Stimulated activated CD4-positive, alpha-beta T cell treated with anti-CD3 and anti-CD28 coated beads, Interleukin-4, amount 100 ng/mL, for 1 hour (primary cell): ENCODE measurements at places on chromosomes 3 and 15.

- no peak for DNase-seq
These were observed 36.3 kb upstream of the TMEM42 start for GRCh38 chr3:44825264-44825925.

DNA sequence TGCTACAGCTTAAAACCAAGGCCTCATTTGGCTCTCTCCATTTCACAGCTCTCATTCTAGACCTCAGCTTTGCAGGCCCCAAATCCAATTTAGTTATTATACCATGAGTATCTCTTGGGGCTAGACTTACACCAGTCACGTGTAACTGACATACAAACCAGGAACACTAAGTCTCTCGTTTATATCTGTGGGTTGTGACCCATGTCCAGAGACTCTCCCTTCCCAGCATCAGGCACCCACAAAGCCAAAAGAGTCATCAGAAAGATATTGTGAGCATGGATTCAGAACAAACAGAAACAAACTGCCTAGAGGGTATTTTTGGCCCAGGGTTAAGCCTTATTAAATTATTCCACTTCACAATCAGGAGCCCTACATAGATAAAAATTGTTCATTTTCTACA lies 5.6 kb upstream of the CCDC13 start:
- DNase-seq, result no peak

- DNase-seq, result no peak
These were observed 29.9 kb downstream of the FAH start for GRCh38 chr15:80182611-80183261.

DNA sequence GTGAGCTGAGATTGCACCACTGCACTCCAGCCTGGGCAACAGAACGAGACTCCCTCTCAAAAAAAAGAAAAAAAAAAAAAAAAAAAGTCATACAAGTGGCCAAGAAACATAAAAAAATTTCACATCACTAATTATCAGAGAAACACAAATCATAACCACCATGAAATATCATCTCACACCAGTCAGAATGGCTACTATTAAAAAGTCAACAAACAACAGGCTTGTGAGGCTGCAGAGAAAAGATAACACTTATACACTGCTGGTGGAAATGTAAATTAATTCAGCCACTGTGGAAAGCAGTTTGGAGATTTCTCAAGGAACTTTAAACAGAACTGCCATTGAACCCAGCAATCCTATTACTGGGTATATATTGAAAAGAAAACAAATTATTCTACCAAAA lies 291.1 kb upstream of the MCTP2 start:
- no peak for DNase-seq

DNA sequence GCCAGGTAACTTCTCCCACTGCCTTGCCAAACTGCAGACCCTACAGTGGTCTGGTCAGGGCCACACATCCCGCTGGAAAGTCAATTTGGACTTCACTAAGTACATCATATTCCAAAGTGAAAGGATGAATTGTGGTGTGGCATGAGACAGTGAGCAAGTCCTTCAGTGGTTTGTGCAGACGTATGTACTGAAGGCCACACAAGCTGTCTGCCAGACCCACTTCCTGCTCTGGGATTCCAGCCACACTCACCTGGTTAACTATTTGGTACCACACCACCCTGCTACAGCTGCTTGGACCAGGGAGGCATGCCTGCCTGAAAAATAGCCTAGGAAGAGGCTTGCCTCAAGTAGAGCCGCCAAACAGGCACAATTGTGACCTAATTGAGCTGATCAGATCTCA lies 94.1 kb upstream of the STRIT1 start:
- no peak for DNase-seq

DNA sequence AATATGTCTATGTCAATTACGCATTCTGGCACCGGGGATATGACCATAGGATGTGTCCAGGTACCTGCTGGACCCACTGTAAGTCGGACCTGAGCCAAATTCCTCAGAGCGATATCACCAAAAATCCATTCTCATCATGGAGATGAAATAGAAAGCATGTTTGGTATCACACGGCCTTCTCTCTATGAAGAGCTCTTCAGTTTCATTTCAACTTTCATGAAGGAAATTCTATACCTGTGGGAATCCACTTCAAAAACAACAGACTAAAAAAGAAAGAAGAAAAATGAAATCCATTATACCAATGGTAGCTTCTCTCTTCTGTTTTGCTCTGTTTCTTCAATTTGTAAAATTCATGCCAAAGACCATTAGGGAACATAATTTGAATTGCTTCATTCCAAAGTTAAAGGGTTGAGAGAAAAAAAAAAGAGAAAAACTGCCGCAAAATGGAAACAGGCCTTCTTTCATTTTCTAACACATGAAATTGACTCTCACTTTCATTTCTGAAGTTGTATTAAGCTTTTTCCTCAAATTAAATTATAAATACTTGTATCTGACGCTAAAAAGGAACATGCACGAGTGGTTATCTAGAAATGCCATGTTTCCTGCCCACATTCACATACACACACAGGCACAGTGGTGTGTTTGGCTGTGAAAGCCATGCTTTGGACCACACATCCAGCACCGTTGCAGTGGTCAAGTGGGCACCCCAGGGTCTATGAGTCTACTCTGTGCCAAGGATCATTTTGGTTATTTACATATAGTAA lies 46.9 kb upstream of the DIPK2A start:
- DNase-seq, result no peak

DNA sequence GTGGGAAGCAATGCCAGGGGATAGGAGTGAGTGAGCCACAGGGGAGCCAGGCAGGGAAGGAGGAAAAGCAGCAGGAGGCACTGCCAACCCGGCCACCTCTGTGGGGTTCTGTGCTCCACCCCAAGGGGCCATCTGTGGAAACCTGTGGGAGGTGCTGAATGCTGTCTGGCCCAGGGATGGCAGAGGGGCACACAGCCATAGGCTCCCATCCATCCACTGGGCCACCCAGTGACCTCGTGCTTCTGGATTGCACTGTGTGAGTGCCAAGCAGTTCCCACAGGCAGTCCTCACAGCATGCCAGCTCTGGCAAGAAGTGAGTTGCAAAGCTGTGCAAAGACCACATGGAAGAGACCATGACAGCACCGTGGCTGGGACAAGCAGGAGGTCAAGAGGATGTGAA lies 27.5 kb downstream of the DNAJB8 start:
- DNase-seq, result no peak

- DNase-seq, result no peak
These were observed 192.5 kb downstream of the ADAMTS9 start for GRCh38 chr3:64495121-64495780.

DNA sequence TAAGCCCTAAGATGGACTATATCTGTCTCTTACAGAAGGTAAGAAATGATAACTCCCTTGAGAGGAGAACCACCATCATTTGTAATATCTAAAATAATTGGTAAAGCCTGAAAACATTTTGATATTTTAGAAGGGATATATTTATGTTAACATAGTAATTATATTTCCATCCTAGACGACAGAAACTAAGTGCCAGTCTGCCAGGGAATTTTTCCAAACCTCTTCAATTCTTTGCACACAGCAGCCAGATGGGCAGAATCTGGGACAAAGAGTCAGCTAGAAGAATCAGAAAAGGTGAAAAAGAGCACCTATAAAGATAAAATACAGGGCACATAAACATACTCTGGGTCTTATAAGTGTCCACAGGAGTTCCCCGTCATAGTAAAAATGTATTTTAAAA lies 70.0 kb upstream of the CBLB start:
- no peak for DNase-seq

GRCh38 chr3:177451864-177452830 lies 254.9 kb upstream of the TBL1XR1 start:
- no peak for DNase-seq

DNA sequence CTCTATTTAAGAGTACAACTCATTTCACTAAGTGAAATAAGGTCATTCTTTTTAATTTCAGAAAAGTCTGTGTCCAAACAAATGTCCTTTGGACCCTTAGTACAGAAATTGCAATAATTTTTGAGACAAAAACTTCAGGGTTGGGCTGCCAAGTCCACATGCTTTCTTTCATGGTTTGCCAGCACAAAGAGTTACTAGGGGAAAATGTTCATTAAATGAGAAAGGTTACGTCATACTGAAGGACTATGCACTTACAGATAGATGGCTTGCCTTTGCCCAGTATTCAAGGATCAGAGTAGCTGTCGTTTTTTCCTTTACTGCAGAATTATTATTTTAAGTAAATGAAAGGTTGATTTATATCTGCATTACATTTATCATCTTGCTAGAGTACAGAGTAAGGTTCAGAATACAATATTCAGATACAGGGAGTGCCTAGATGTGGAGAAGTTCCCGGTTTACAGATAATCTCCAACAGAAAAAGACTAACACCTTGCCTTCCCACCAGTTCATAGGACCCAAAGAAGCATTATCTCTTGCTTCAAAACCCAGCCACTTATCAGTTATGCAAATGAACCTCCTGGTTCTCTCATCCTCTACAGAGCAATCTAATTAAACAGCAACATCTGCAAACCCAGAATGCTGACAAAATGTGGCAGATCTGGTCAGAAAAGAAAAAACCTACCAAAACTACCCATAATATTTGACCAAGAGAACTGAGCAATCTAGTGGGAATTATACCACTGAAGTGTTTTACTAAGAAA lies 179.3 kb downstream of the FRMD5 start:
- DNase-seq, result no peak

DNA sequence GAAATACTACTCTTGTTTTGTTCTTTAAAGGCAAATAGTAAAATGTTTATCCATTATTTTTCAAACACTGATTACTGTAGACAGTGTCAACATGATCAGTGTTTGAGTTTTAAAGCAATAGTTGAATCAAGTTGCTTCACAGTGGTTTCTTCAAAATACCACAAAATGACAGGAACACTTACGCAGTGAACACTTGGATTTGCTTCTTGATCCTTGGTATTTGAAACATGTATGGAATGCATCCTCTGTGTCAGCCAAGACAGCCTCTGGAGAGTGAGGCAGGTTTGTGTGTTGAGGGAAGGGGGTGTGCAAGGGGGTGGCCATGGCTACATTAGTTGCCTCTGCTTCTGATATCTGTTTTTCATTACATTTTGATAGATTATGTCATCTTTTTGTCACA lies 413.0 kb downstream of the RBMS3 start:
- no peak for DNase-seq
